ENCODE measurements at places on chromosomes 1 and 21.

- DNase-seq, result no peak
Observed at GRCh38 chr1:112515311-112516009, 6.7 kb downstream of the WNT2B start.

GRCh38 chr1:66399888-66400529, 133.9 kb upstream of the SGIP1 start:
- DNase-seq, result no peak

DNA sequence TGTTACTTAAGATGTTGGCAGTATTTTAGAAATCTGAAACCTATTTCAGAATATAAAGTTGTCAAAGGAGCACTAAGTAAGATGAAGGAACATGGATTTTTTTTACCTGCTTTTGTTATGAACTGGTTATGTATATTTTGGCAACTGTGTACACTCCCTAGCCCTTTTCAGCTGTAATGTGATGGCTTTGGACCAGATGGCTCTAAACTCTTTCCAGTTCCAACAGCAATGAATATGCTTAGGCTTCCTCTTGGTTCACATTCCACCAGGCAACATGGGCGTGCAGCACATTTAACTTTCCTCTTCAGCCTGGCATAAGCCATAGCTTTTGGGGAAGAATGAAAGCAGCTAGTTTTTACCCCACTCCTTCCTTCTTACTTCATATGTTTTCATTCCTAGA, 95.6 kb upstream of the ADAMTS5 start:
- DNase-seq, result no peak

DNA sequence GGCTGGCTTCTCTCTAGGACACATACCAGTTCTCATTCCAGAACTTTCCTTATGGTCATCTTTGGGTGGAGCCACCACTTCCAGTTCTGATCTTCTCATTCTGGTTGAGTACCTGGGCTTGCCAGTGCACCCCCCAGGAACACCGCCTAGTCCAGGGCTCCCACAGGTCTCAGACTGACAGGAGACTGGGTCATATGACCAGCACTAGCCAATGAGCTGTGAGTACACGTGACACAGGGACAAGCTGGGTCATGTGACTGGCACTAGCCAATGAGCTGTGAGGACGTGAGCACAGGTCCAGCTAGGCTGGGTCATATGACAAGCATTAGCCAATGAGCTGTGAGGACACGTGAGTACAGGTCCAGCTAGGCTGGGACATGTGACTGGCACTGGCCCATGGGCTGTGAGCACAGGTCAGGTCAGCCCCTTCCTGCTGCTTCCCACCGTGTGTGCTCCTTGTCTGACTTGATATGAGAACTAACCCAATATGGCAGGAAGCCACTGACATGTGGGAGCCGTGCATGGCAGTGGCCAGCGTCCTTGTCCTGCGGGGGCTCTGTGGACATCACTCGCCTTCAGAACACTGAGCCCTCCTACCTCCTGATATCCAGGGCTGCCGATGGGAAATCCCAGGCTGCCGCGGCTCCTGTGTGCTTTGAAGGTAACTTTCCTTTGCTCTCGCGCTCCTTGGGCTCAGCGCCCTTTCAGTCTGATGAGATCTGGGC, 22.7 kb downstream of the KRTAP10-1 start:
- peak; percentile 100 for DNase-seq

DNA sequence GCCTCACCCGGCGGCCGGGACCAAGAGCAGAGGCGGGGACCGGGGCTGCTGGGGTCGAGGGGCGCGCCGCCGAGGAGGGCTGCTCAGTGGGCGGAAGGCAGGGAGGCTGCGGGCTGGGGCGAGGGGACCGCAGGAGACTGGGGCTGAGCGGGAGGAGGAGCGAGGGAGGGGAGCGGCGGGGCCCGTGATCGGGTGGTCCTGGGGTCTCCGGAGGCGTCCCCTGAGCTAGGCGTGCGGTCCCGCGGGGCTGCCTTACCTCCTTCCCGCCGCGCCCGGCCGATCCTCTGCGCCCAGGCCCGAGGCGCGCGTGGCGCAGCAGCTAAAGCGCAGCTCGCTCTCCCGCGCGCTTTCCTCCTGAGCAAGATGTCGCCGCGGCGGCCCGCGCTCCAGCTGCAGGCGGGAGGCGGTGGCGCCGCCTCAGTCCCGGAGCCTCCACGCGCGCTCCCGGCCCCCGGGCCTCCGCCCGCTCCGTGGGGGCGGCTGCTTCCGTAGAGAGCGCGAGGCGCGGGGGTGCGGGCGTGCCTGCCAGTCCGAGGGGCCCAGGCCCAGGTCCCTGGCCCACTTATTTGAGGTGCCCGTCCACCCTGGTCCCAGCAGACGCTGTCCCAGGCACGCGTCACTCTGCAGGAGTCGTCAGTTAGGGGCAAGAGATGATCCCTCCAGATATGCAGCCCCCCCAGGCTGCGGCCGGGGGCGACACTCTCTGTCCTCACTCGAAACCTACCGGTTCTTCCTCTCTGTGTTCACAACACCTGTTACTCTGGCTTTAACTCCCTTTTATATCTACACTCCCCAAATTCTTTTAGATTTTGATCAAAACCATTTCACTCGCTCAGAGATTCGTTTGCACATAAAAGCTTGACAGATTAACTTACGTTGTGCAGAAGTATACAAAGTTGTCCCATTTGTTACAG, at the start of gene CCSAP:
CCSAP (minus strand) TSS at position 392 of the 914 bp plus-strand sequence. CDS start 582 bp downstream, outside the sequence.
- DNase-seq, result peak; percentile 74

Data from RPMI8226 (cell line).